Urinary bladder (tissue), 4 donors: ENCODE measurements at places on chromosomes 1 and 21. TPM values are rescaled to one million over a fixed set of nuclear protein-coding genes. Genes with fewer than 3 reads are reported as not detected.
A peak's percentile ranks its signal among the peaks of the same experiment; 100 is the strongest.

DNA sequence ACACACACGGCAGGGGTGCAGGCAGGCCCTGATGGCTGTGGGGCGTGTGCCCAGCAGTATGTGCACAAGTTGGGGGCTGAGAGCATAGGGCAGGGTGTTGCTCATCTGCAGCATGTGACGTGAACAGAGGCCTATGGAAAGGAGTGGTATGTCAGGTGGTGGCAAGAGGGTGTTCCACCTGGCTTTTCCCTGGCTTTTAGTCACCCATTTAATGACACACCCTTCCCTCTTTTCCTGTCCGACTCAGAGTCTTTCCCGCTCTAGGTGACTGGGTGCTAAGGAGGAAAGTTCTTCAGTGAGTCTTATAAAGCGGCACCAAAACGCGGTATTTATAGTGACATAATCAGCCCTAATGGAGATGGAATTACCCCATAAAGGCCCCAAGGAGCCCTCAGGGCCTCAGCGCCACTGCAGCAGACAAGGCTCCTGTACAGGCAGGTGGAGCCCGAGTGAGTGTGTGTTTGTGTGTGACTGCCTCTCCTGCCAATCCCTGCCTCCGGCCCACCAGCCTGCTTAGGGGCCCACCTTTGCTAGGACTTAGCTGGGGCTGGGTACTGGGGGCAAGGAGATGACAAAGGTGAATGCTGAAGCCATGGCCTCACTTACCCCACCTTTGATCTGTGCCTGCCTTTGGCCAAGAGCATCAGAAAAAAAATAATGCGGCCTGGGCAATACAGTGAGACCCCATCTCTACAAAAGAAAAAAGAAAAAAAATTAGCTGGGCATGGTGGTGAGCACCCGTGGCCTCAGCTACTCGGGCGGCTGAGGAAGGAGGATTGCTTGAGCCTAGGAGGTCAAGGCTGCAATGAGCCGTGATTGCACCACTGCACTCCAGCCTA is 3.3 kb upstream of the EPHA2 start:
- no peak for DNase-seq

DNA sequence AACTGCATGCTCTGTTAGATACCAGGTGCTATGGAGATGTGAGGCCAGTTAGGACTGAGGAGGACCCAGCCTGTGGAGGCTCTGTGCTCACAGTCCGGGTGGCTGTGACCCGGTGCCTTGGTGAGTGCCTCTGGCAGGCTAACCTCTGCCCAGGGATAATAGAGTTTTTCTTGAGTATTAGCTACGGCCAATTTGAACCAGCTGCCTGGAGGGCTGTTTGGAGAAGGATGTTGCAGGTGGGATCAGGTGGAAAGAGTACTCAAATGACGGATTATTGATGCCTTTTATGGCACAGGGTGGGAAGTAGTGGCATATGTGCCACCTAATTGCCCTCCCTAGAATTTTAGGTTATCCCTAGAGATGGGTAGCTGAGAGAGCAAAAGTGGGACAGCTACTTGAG is 182.7 kb downstream of the GRIK3 start:
- DNase-seq, result no peak

The SERPINC1 gene
- polyA plus RNA-seq, result 1.4 TPM

- no peak for DNase-seq
These were observed 19.5 kb upstream of the SHE start for GRCh38 chr1:154521695-154522094.

DNA sequence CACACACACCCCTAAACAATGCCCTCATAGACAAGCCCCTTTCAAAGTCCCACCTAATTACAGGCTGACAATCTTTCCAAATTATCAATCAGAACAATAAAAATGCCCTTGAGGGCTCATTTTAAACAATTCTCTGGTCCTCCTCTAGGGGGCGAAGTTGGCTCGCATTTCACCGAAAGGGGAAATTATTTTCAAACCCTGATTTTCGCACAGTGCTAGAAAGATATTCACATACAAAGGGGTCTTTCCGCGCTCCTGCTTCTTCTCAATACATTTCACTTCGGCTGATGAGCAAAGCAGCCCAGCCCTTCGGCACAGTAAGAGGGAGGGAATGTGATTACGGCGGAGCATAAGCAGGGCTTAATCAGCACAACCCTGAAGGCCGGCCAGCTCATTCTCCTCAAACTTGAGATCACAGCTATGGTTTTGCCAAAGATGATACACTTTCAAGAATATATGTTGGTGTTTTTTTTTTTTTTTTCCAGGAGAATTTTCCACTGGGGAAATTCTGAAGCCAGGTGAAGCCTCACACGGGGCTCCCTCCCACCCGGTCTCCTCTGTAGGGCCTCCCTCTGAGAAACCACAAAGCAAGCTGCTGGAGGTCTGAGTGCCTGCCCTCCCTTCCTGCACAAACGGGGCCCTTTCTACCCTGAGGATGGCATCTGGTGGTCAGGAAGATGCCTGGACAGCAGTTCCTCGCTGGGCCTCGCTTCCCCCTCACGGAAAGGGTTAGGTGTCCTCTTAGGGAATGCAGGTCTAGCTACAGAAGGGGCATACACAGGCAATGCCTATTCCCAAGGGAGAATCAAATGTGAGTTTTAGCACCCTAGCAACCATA is 66.9 kb downstream of the GNG12 start:
- DNase-seq, result no peak

DNA sequence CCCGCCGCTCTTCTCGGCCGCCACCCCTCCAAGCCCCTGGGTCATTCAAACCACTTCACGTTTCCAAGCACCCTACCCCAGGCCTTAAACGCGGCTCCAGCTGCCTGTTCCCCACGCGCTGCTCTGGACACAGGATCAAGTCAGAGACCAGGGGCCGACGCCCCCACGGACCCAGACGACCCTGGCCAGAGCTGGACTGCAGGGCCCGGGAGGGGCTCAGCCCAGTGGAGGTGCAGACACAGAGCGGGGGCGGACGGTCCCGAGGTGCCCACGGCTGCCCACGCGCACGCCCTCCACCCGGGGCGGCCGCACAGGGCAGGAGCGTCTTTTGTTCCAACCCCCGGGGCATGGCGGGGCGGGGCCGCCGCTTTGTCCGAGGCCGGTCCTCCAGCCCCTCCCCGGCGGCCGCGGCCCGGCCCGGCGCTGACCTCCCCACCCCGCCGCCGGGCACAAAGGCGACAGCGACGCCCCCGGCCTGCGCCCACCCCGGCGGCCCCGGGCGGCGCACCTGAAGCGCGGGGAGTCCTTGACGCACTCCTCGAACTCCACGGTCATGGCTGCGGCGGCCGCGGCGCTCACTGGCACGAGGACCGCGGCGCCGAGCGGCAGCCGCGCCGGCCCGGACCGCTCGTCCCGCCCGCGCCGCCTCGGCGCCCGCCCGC is 338 bp downstream of the ACAP3 start:
- no peak for DNase-seq

- no peak for DNase-seq
These were observed 6.0 kb upstream of the SLC27A3 start for GRCh38 chr1:153769221-153769620.

DNA sequence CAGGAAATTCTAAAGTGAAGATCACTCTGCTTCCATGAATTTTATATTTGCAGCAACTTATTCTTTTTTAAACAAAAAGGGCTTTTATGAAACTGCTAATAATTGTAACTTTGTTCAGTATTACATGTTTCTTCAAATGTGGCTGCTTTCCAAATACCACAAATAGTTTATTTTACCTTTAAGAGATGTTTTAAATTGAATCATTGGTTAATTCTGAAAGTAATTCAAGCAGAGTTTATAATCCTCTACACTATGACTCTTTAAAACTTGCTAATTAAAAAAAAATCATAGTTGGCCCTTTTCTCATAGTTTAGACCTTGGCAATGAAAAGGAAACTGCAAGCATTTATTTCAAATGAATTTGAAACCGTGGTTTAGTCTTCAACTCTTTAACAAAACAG is 59.6 kb downstream of the SDCCAG8 start:
- DNase-seq, result no peak

GRCh38 chr1:3601743-3602142 is 9.6 kb downstream of the MEGF6 start:
- no peak for DNase-seq

GRCh38 chr1:20849100-20849499 is 62.0 kb upstream of the HP1BP3 start:
- no peak for DNase-seq

DNA sequence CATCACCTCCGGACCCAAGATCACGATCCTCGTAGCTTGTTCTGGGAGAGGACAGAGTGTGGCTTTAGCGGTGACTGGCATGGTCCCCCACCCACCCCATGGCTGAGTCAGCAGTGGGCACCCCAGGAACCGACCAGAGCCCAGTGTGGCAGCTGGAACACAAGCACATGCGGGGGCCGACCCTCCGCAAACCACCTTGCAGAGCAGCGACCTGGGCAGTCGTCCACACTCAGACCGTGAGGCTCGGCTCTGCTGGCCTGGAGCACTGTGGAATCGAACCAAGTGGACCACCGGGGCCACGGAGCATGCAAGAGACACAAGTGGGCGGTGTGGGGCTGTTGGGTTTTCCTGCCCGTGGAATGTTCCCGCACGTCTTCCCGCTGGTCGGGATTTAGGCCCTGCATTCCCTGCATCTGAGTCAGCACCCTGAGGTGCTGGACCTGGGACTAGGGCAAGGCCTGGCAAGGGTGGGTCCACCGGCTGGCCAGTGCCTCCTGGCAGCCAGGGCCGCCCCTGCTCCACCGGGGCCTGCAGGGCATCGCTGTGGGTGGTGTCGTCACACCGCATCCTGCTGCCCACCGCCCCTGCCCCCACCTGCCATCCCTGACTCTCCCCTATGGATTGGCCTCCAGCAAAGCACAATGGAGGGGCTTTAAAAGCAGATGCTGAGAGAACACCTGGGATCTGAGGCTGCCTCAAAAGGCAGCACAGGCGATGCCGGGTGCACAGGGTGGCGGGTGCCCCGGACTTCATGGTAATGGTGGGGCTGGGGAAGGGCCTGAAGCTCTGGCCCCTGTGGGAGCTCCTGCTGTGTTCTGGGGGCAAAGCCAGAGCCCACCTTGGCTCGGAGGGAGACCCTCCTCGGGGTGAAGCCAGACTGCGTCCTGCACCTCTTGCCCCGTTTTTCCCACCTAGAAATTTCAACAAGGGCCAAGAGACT is 18.5 kb downstream of the MORN1 start:
- no peak for DNase-seq

The FNDC10 gene
- polyA plus RNA-seq, result 2.2 TPM

GRCh38 chr1:200262326-200262965 is 147.4 kb downstream of the ZNF281 start:
- DNase-seq, result no peak

The COL16A1 gene
- polyA plus RNA-seq, result 166 TPM

The NR1I3 gene
- 0.27 TPM for polyA plus RNA-seq

GRCh38 chr21:32742396-32742795 is 14.6 kb upstream of the SYNJ1 start:
- DNase-seq, result no peak

The TMEM50B gene
- polyA plus RNA-seq, result 66.7 TPM

GRCh38 chr1:48739091-48739490 is 37.6 kb downstream of the BEND5 start:
- DNase-seq, result no peak

GRCh38 chr1:21896652-21897532 is 40.2 kb downstream of the HSPG2 start:
- DNase-seq, result no peak

GRCh38 chr1:213658457-213658856 is 329.3 kb upstream of the PROX1 start:
- no peak for DNase-seq

DNA sequence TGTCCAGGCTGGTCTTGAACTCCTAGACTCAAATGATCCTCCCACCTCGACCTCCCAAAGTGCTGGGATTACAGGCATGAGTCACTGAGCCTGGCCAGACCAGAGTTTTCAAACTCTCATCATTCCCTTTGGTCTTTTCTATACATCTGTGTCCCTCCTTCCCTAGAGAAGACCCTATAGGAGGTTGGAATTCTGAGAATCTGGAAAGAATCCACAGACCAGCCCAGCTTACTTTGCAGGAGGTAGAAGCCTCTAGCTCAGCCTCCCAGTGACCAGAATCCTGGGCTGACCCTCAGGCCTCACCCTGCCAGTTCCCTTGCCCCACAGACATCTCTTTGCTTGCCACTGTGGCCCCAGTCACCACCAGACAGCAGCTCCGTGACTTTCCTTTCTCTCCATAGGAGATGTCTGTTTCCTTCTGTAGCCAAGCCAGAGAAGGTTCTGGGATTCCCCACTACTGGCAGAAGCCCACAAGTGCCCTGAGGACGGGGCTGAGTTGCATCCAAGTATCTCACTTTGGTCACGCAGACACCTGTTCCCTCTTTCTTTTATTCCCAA is 34.7 kb upstream of the KHDRBS1 start:
- no peak for DNase-seq

GRCh38 chr1:78415165-78415564 is 75.6 kb upstream of the PTGFR start:
- DNase-seq, result no peak

DNA sequence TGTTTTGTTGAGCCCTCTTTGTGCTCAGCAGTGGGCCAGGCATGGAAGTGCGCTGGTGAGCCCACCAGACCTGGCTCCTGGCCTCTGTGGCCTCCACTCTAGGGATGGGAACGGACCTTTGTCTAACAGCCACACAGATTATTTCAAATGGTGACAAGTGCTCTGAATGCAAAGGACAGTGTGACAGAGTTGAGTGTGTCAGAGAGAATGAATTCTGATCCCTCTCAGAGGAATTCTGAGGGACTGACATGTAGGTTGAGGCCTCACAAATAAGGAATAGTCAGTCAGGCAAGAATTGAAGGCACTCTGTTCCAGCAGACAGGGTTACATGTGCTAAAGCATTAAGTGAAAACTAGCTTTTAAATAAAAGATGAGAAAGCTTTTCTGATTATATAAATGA is 11.3 kb upstream of the MAB21L3 start:
- DNase-seq, result no peak

The TNNI3K gene
- 1.4 TPM for polyA plus RNA-seq

The KRTAP21-2 gene
- not detected for polyA plus RNA-seq

DNA sequence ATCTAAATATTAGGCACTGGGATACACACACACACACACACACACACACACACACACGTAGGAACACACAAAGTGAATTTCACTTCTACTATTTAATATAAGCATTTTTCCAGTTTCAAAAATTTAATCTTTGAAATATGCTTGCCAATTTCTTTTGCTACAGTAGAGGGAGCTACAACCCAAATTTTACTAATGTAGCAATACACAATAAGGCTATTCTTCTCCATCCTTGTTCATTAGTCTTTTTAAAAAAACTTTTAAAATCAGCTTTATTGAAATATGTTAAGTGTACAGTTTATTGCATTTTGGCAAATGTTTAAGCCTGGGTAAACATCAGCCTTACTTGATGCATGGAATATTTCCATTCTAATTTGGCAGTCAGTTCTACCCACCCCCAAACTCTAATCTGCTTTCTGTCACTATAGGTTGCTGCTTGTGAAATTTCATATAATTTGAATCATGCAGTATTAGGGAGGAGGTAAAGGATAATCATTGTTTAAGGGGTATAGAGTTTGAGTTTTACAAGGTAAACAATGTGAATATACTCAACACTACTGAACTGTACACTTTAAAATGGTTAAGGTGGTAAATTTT is 93.0 kb upstream of the TENT5C start:
- peak; percentile 7 for DNase-seq

DNA sequence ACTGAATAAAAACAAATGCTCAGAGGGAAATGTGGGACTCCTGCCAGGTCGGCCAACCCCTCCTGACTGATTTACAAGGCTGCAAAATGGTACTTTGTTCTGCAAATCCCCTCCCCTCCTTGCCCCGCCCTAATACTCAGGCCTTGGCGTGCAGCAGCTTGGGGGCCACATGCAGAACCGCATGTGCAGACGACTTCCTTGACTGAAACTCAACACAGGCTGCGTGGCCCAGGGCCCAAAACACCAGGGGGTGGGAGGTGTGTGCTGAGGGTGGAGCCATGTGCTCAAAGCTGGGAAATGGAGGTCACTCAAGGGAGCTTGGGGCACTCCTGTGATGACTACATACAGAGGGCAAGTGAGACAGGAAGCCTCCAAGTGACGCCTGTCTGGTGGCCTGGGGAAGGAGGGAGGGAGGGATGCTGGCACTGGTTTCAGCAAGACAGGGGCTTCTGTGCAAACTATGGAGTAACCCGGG is 87.2 kb downstream of the MRPL37 start:
- peak; percentile 87 for DNase-seq

The C1orf185 gene
- polyA plus RNA-seq, result not detected
